HFFc6 (cell line): ENCODE measurements at places on chromosomes 5 and 9.

GRCh38 chr5:68257210-68257609 is 41.7 kb downstream of the PIK3R1 start:
- DNase-seq, result no peak

- DNase-seq, result no peak
Measured at GRCh38 chr5:1889321-1890065, 6.8 kb upstream of the IRX4 start.

GRCh38 chr9:129073404-129073803 is 7.5 kb upstream of the DOLPP1 start:
- DNase-seq, result no peak

DNA sequence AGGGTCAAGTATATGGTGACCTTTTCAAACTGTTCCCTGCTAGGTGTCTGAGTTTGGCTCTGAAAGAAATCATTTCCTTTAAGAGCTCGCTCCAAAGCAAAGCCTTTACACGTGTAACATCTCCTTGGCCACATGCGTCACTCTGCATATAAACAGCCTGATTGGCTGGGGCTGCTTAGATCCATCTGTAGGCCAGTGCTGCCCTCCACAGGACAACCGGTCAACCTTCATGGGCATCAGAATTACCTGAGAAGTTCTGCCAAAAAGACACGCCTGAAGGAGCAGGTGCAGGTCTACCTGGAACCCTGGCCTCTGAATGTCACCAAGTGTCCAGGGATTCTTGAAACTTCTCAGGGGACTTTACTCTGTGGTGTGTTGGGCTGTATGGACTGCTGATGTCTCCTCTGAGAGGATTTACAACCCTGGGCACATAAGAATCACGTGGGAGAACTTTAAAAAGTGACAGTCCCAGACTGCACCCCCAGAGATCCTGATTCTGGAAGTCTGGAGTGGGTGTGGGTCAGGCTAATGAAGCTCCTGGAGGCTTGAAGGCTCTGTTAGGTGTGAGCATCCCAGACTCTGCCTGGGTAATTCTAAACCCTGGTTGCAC is 497.6 kb downstream of the GADD45G start:
- no peak for DNase-seq

- DNase-seq, result no peak
Measured at GRCh38 chr5:83249156-83249555, 171.8 kb downstream of the XRCC4 start.

- no peak for DNase-seq
Measured at GRCh38 chr5:32942225-32942989, 231.3 kb downstream of the NPR3 start.

GRCh38 chr9:88025411-88026117 is 51.2 kb upstream of the CDK20 start:
- DNase-seq, result no peak

GRCh38 chr5:38672059-38672788 is 115.8 kb upstream of the LIFR start:
- no peak for DNase-seq

DNA sequence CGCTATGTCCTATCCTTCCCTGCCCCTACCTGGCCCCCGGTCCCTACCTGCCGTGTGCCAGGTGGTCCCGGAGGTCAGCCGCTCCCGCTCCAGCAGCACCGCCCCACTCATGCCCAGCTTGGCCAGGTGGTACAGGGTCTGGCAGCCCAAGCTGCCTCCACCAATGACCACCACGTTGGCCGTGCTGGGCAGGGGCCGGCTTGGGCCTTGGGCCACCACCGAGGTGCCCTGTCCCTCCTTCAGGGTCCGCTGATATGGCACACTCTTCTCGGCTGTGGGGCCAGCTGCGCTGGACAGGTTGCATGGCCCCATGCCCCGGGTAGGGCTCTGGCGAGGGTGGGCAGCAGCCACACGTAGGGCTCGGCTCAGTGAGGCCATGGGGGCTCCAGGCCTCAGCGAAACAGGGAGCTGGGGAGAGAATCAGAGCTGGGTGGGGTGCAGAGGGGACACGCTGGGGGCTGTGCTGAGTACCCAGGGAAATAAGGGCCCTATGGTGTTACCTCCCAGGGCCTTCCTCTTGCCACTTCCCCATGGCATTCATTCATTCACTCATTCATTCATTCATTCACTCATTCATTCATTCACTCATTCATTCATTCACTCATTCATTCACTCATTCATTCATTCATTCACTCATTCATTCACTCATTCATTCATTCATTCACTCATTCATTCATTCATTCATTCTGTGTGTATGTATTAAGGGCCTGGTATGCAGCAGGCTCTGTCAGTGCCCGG is 4.2 kb downstream of the SARDH start:
- no peak for DNase-seq

GRCh38 chr9:98978231-98978681 is 34.5 kb downstream of the COL15A1 start:
- DNase-seq, result no peak

DNA sequence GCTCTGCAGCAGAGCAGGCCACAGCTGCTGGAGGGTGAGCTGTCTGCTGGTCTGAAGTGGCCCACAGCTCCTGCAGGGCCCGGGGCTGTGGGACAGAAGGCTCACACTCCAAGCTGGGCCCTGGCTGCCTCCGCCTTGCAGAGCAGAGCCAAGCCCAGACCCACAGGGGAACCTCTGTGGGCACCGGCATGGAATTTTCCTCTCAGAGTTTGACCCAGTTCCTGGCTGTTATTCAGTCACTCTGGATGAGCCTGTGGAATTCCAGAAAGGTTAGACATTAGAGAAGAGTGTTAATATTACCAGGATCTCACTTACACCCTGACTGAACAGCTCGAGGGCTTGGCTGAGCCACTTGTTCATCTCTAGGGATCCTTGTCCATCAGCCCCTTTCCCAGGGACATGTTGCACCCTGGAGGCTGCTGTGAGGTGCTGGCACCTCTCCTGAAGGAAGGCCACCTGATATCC is 17.5 kb downstream of the IL9 start:
- no peak for DNase-seq

DNA sequence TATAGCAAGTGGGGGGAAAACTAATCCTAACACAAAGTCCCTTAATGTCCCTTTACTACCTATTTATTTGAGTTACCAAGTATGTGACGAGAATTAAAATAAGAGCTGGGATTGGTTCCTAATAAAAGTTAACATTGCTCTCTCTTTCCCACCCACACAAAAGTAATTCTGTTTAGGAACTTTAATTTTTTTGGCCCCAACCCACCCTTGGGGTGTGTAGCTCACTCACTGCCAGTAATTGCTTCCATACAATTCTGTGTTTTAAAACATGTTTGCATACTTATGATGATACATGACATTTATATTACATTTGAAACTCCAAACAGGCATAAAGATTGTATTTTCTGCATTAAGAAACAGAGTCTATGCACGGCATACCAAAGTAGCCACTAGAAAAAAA is 106.5 kb downstream of the BNC2 start:
- DNase-seq, result no peak

DNA sequence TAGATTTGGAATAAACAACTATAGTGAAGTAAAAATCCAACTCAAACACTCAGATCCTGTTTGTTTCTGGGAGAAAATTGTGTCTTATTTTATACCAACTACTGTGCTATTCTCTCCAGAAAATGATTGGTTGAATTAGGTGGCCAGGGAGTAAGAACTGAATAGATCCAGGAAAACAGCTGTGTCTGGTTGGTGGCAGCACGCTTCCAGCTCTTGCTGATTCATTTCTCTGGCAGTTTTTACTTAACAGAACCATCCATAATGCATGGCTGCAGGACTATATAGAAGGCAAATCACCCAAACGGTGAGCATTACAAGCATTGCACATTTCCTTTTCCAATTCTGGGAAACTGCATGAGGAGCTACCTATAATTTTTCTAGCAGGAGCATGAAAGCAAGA is 29.5 kb downstream of the DMAC1 start:
- DNase-seq, result no peak
